ENCODE measurements at places on chromosomes 1 and 21.

- no peak for DNase-seq
These were observed 94.1 kb upstream of the KLHDC7A start for GRCh38 chr1:18386591-18386990.

GRCh38 chr1:109298666-109299557 lies 7.9 kb downstream of the MYBPHL start:
- no peak for DNase-seq

DNA sequence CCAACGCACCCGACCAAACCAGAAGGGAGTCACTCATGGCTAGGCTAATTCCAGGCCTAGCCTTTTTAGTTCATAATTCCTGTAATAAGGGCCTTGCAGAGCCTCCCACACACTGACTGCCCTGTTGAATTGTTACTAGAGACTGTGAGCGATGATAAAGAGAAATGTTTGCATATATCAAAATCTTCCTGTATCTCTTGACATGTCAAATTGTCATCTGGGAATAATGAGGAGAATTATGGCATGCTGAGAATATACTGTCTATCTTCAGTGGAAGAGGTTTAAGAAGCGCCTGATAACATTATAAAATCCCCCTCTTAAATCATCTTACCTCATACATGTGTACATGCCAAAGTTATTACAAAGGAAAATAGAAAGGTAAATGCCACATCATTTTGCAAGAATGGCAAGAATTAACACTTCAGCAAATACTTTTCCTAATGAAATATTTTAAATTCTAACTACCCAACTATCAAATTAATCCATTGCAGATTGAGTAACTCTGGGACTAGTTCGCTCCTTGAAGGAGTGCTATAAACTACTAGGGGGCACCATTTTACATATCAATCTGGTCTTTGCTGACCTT lies 144.1 kb downstream of the CENPF start:
- DNase-seq = no peak

DNA sequence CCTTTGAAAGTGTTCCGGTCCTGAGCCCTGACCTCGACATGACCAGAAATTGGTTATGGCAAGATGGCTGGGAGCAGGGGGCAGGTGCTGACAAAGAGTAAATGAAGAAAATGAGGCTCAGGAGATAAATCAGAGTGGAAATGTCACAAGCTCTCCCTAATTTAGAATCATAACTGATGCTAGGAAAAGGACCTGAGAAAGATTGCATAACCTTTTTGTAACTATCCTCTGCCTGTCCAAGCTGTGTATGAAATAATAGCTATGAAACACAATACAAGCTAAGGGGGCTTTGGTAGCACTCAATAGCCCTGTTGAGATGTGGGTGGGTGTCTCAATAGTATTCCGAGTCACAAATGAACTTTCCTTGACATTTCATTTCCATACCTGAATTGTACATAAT lies 12.9 kb upstream of the NOS1AP start:
- no peak for DNase-seq

DNA sequence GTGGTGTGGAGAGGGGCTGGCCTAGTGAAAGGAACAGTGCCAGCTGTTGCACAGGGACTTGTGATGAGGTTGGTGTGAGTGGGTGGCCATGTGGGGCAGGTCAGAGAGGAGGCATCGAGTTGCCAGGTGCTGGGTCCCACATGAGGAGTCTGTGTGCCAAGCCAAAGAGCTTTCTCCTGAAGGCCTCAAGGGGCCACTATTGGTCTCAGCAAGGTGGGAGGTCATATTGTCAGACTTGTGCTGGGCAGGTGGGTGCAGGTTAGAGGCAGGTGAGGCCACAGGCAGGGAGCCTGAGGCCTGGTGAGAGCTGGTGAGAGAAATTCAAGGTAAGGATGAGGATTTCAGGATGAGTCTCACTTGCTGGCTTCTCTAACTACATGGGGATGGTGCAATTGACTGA lies 256.8 kb downstream of the DISC1 start:
- no peak for DNase-seq

DNA sequence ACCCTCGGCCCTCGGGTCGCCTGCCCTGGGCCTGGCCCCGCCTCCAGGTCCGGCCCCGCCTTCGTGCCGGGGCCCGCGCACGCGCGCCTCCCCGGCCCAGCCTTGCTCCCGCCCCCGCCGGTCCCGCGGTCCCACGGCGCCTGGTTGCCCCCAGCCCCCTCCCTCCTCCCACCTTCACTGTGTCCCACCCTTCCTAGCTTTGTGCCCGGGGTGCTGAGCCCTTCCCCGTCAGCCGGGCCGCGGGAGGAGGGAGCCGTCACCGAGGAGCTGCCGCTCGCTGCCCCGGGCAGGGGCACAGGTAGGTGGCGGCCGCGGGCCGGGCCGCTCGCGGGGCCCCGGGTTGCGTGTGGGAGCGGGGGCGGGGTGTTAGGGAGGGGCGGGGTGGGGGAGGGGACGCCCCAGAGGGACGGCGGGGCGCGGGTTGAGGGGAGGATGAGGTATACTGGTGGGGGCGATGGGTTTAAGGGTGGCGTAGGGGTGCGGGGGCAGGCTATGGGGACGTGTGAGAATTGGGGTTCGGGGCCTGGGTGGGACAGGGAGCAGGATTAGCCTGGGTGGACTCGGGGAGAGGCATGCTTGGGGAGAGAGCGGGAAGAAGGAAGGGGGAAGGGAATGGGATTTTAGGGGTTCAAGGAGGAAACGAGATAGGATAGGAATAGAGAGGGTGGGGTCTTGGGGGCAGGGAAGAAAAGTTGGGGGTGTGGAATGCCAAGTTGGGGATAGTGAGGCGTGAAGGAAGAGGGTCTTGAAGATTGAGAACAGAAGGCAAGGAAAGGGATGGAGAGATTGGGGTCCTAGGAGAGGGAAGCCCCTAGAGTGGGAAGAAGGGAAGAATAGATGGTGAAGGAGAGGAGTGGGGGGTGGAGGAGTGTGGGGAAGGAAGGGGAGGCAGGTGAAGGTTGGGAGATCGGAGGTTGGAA lies at the start of gene LRRC42:
LRRC42 (plus strand) TSS at position 99 of the 920 bp plus-strand sequence. CDS start 5,650 bp downstream, outside the sequence.
- DNase-seq = no peak

DNA sequence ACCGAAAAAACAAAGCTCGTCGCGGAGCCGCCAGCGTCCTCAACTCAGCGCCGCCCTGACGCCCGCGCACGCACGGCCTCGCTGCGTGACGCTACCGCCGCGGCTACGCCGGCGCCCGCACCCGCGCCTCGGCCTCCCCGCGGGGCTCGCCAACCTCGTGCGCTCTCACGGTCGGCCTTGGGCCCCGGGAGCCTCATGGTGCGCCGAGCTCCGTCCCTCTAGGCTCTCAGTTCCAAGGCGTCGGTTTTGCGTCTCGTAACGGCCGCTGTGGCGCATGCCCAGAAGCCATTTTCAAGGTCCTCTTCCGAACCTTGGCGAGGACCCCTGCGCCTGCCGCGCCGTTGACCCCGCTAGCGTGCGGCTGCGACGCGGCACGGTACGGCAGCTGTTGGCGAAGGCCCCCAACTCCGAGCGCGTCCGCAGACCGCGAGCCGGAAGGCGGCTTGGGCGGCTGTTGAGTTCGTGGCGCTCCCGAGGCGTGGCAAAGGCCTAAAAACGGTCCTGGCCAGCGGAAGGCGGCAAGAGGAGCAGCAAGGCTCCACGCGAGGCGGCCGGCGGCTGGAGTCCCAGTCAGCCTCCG lies at the start of gene HENMT1:
HENMT1 (minus strand) TSS at position 64 of the 580 bp plus-strand sequence. CDS start 1,209 bp downstream, outside the sequence.
- peak; percentile 90 for DNase-seq

DNA sequence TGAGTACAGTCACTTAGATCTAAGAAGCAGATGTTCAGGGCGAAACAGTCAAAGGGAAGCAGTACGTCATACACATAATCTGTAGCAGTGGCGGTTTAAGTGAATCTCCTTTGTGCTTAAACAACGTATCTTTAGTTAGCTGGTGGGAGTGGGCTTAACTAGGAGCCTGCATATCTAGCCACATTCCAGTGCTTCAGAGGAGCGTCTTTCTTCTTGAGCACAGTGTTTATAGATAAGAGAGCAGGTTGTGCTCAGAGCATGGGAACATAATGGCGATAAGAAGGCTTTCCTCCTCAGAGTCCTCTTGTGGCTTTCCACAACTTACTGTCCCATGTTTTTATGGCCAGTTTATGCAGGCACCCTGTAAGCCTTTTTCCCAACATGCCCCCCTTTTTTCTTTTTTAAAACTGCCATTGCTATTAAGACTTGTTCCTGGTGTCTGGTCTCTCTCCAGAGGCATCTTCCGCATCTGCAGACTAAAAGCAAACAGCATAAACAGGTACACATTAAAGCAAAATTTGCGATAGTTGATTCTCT lies 3.2 kb downstream of the DAP3 start:
- no peak for DNase-seq

DNA sequence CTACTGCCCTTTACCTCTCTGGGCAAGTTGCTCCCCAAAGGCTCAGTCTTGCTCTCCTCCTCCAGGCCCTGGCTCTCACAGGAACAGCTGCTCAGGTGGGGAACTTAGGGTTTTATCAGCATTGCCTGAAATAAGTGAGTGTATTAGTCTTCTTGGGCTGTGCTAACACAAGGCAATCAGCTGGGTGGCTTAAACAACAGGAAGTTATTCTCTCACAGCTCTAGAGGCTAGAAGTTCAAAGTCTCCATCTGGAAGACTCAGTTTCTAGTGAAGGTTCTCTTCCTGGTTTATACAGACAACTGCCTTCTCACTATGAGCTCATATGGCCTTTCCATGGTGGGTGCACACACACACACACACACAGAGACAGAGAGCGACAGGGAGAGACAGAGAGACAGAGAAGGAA lies 2.8 kb upstream of the CD1C start:
- DNase-seq = no peak

GRCh38 chr1:207844371-207844770 lies 66.6 kb downstream of the CD34 start:
- DNase-seq = no peak

DNA sequence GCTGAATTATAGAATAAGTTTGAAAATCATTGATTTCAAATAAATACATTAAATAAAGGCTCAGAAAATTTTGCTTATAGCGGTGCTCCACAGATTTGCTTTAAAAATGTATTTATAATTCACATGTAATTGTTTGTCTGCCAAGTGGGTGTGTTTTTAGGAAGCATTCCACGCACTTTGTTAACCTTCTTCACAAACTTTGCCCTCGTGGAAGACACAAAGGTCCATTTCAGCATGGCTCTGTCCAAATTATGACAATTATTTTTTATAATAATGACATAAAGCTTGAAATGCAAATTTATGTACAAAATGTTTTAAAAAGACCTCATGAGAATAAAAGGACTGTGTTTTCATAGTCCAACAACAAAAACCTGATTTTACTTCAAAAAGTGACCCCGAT lies 146.1 kb downstream of the GRIK1 start:
- DNase-seq = no peak

DNA sequence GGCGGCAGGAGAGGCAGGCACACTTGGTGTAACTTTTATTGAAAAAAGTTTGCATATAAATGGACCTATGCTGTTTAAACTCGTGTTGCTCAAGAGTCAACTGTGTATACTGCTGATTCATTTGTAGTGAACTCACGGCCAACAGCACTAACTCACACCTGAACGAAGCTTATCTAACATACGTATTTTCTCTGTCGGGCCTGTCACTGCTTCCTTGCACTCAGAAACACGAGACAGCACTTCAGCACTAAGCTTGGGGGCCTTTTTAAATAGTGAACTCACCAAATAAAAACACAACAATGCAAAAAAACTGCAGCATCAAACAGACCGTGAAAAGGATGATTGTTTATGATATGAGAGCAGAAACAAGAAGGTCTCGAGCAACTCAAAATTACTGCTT lies 58.9 kb upstream of the NEK2 start:
- no peak for DNase-seq

DNA sequence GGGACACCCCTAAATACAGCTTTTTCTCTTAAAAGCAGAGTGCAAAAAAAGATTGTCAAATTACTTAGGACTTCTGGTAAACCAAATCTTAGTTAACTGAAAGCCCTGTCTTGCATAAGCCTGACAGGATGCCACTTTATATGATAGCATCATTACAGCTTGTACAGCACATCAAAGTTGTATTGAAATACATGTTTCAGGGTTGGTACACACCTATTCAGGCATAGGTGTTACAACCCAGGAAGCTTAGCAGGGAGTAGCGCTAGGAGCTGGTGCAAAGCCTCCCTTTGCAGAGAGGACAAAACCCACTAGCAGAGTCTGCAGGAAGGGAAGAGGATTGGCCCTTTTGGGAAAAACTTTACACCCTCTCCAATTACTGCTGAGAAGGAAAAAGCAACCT lies 258.9 kb upstream of the SGIP1 start:
- DNase-seq = peak; percentile 32

GRCh38 chr1:107339775-107340174 lies 198.9 kb downstream of the NTNG1 start:
- DNase-seq = no peak

- DNase-seq = no peak
These were observed 113.7 kb upstream of the PALMD start for GRCh38 chr1:99532276-99532580.

- DNase-seq = peak; percentile 46
These were observed 1.6 kb downstream of the ERVH48-1 start for GRCh38 chr21:42923553-42924432.

DNA sequence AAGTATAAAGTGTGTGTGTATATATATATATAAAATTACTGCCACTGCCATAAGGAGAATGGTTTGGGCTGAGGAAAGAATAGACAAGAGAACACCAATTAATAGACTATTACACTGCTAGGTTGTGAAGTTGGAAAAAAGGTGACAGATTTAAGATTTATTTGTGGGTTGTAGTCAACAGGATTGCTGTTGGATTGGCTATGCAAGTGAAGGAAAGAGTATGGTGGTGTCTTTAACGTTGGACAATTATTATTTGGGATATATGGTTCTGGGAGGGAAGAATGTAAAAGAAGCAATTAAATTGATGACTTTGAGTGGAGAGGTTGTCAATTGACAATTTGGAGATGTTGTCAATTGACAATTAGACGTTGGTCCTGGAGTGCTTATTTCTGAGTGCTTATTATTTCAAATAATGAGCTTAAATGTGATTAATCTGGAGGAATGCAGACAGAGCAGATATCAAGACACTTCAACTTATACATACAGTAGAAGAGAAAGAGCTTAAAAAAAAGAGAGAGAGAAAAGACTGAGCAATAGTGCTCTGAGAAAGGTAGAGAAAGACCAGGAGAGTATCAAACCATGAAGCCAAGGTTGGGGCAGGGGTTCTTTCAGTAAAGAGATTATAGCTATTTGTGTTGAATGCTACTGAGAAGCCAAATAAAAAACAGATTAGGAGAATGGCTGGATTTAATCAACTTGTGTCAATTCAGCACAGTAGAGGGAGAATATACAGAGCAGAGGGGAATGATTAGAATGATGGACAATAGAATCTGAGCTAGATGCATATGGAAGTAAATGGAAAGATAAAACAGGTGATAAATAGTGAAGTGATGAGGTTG lies 9.7 kb downstream of the PTGS2 start:
- DNase-seq = no peak

- no peak for DNase-seq
These were observed 1237.2 kb downstream of the PLA2G4A start for GRCh38 chr1:188065917-188066316.
